Left ventricle myocardium inferior (tissue), 1 donor: ENCODE measurements at places on chromosomes 1 and 21.

DNA sequence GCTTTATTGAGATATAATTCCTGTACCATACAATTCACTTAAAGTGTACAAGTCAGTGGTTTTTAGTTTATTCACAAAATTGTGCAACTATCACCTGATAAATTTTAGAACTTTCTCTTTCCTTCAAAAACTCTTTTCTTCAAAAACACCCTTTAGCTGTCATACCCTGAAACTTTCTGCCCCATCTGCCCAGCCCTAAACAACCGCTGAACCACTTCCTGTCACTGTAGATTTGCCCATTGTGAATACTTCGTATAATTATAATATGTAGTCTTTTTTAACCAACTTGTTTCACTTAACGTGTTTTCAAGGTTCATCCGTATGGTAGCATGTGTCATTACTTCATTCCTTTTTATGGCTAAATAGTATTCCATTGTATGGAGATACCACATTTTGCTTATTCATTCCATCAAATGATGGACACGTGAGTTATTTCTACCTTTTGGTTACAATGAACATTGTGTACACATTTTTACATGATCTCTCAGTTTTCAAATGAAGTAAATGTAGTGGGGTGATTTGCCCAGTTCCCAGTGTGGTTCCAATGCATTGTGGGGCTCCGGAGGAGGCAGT, 37.9 kb downstream of the WNT4 start:
- no peak overlapping the region for H3K4me3 ChIP-seq
- H3K4me1 ChIP-seq: peaks cover 50% of the 10 kb centered on the region
- no peaks in the 10 kb centered on the region for H3K27me3 ChIP-seq
- DNase-seq: no peak
- H3K36me3 ChIP-seq: no peaks in the 10 kb centered on the region

DNA sequence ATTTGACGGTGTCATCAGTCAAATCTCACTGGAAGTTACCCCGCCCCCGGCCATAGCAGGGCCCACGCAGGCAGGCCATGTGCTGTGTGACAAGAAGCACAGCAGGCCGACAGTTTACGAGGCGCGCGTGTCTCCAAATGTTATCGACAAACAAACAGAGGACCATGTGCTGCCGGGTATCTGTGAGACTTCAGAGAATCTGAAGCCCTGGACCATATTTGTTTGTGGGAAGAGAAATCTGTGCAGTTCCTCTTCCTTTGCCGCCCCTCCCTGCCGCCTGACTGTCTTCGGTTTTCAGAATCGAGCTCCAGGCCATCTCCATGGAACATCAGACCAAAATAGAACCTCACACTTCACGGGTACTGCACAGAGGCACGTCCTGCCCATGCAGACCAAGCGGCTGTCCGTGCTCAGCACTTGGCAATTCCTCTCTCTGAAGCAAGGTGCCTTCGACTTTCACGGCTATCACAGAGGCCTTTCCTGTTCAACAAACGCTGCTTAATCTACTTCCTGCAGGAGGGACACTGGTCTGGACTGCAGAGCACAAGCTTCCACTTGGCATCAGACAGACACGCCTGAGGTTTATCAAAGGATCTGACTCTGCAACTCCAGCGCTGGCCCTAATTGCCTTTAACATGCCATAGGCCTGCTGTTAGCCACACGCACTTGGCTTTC, 135.7 kb upstream of the KRTAP19-8 start:
- no peaks in the 10 kb centered on the region for H3K27me3 ChIP-seq
- peak overlapping the region; percentile 58 for H3K27ac ChIP-seq
- peak overlapping the region; percentile 22 for H3K4me3 ChIP-seq
- peak; percentile 38 for DNase-seq

DNA sequence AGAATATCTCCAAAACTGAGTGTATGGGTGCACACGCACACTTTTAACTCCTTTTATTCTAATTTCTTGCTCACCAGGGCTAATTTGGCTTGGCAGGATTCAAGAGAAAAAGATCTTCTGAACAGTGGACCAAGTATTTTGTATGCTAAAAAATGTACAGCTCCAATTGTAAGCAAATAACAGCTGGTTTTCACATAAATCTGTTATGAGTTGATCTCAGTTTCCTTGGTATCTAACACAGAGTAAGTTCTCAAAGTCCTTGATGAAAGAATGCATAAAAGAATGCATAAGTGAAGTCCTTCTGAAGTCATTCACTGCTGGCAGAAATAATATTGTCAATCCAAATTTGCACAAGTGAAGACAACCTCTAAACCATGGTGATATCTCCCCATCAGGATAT, 213.0 kb downstream of the OMA1 start:
- no peaks in the 10 kb centered on the region for H3K4me1 ChIP-seq
- no peaks in the 10 kb centered on the region for H3K36me3 ChIP-seq
- no peak overlapping the region for H3K4me3 ChIP-seq
- no peak overlapping the region for H3K27ac ChIP-seq

DNA sequence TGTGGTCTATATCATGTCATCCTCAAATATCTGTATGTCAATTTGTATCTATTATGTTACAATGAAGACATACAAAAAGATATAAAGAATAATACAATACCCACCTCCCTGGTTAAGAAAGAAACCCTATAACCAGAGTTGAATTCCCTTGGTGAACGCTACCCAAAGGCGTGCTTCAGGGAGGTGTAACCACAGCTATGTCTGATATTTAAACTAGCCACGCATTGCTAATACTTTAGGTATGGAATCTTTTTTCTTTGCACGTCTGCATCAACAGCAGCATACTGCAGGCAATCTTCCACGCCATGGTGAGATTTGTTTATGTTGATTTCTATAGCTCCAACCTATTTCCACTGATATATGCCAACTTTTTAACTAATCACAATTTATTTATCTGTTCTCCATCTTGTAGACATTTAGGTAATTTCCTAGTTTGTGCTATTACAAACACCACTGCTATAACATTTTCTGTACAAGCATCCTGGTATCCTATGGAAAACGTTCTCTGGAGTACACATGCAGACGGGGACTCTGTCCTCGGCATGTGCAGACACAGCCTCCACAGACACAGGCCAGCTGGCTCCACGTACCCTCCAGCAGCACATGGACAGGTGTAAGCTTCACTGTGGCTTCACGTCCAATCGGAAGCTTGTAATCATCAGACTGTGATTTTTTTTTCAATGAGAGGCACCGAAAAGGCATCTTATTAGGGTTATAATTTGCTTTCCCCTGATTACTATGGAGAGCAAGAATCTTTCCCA, 58.5 kb downstream of the HSF2BP start:
- H3K4me3 ChIP-seq: no peak overlapping the region
- DNase-seq: no peak
- H3K4me1 ChIP-seq: peaks cover 16% of the 10 kb centered on the region
- H3K27me3 ChIP-seq: no peaks in the 10 kb centered on the region
- H3K36me3 ChIP-seq: no peaks in the 10 kb centered on the region

- peak overlapping the region; percentile 17 for H3K4me3 ChIP-seq
- DNase-seq: peak; percentile 29
- no peaks in the 10 kb centered on the region for H3K36me3 ChIP-seq
- H3K27ac ChIP-seq: peak overlapping the region; percentile 74
These were observed 13.4 kb downstream of the CFAP74 start for GRCh38 chr1:1990222-1990621.

DNA sequence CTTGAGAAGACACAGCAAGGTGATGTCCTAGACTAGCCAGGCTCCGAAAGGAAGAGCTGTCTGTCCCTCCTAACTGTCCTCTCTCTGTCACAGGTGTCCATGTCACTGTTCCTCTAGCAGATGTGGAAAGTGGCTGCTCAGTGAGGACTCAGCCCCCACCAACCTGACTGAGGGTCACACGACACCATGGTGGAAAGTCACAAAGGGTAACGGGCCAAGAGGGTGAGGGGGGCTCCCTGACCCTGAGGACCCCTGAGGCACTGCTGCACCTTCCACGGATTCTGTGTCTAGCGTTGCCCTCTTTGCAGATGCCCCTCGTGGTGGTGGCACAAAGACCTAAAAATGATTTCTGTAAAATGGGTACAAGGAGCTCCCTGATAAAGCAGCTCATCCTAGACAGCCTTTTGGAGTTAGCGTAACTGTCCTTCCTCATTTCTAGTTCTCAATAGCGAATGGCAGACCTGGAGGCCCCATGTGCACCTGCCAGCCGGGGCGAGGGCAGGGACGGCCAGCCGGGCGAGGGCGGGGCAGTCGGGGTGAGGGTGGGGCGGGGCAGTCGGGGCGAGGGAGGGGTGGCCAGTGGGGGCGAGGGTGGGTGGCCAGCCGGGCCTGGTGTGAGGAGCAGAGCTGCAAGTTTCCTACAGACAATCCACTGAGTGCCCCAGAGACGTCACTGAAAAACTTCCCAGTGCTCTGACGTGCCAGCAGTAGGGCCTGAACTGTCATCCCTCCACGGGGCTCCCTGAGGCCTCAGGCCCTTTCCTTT, 23.4 kb downstream of the POFUT2 start:
- DNase-seq: no peak
- peaks cover 54% of the 10 kb centered on the region for H3K36me3 ChIP-seq
- peaks cover 4% of the 10 kb centered on the region for H3K4me1 ChIP-seq
- no peak overlapping the region for H3K27ac ChIP-seq

GRCh38 chr1:201646411-201647022, 107.6 kb downstream of the NAV1 start:
- DNase-seq: no peak
- no peaks in the 10 kb centered on the region for H3K36me3 ChIP-seq
- peak overlapping the region; percentile 89 for H3K27ac ChIP-seq
- H3K27me3 ChIP-seq: no peaks in the 10 kb centered on the region
- H3K4me1 ChIP-seq: peaks cover 63% of the 10 kb centered on the region
- H3K4me3 ChIP-seq: peak overlapping the region; percentile 82

DNA sequence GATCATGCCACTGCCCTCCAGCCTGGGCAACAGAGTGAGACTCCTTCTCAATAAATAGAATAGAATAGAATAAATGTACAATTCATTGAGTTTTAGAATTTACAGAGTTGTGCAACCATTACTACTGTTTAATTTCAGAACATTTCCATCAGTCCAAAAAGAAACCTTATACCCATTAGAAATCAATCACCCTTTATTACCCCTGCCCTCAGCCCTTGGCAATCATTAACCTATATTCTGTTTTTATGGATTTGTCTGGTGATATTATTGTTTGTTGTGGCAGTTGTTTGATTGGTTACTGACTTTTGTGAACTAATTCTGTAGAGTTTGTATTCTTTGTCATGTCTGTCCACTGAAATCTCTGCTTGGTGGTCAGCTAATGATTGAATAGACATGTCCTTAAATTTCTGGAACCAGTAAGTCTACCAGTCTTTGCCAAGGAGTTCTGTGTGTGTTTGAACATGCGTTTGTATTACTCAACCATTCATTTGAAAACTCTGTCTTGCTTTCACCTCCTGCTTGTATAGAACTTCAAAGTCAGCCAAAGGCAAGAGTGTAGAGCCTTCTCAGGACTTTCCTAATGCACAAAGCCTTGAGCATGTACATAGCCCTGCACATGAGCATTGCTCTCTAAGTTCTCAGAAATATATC, 208.8 kb downstream of the GPR52 start:
- H3K36me3 ChIP-seq: no peaks in the 10 kb centered on the region
- H3K4me3 ChIP-seq: no peak overlapping the region
- no peak overlapping the region for H3K27ac ChIP-seq
- no peaks in the 10 kb centered on the region for H3K27me3 ChIP-seq
- peaks cover 38% of the 10 kb centered on the region for H3K4me1 ChIP-seq

GRCh38 chr1:246181241-246181640, 325.8 kb downstream of the SMYD3 start:
- no peak overlapping the region for H3K27ac ChIP-seq
- no peak overlapping the region for H3K4me3 ChIP-seq
- peaks cover 20% of the 10 kb centered on the region for H3K4me1 ChIP-seq
- no peaks in the 10 kb centered on the region for H3K36me3 ChIP-seq

GRCh38 chr21:42003051-42003461, 7.1 kb downstream of the ZBTB21 start:
- no peak overlapping the region for H3K4me3 ChIP-seq
- peaks cover 8% of the 10 kb centered on the region for H3K4me1 ChIP-seq
- H3K27ac ChIP-seq: no peak overlapping the region
- peaks cover 20% of the 10 kb centered on the region for H3K36me3 ChIP-seq
- no peaks in the 10 kb centered on the region for H3K27me3 ChIP-seq

- no peaks in the 10 kb centered on the region for H3K27me3 ChIP-seq
- H3K36me3 ChIP-seq: no peaks in the 10 kb centered on the region
- no peak overlapping the region for H3K27ac ChIP-seq
- DNase-seq: no peak
These were observed 114.6 kb upstream of the ATP1B1 start for GRCh38 chr1:168991667-168992475.

DNA sequence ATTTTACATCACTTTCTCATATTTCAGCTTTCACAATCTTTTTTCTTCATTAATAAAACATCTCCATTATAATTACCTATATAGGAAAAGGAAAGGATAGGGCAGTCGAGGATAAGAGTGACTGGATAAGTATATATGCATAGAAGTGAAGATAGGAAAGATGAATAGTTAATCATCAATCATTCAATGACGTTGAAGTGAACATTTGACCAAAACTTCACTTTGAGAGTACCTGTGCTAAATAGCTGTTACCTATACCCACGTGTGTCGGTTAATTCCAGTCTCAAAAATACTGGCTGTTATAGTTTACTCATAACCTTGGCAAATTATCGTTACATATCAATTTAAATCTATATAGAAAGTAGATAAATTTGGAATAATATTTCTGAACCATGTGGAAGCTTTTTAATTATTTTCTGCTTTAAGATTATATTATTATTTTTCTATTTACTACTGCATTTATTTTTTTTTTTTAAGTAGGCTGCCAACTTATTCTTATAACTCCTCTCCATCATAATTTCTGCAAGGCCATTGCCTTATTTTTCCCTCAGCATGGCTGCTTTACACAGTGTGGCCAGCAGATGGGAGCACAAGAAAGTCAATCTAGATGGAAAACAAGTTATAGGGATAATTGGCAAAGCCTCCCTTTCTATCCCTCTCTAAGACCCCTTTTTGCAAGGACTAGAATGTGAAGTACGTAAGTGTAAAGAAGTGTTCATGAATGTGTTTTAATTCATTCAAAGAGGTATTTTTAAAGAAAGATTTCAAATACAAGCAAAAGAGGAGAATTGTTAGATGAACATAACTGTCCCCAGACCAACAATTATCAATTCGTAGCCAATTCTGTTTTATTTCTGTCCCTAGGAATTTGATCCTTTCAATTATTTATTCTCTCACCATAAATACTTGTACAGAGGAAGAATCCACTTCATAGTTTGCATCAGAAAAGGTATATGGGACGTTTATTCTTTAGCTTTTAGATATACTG, 290.4 kb downstream of the KCNT2 start:
- H3K27me3 ChIP-seq: no peaks in the 10 kb centered on the region
- no peak overlapping the region for H3K4me3 ChIP-seq
- no peak overlapping the region for H3K27ac ChIP-seq
- no peaks in the 10 kb centered on the region for H3K36me3 ChIP-seq
- H3K4me1 ChIP-seq: no peaks in the 10 kb centered on the region

DNA sequence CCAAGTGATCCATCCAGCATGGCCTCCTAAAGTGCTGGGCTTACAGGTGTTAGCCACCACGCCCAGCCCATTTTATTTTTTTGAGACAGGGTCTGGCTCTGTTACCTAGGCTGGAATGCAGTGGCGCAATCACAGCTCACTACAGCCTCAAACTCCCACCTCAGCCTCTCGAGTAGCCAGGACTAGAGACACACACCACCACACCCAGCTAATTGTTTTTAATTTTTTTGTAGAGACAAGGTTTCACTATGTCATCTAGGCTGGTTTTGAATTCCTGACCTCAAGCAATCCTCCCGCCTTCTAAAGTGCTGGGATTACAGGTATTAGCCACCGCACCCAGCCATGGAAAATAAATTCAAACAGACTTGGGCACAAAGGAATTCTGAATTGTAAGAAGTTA, 31.9 kb downstream of the PUM1 start:
- peaks cover 85% of the 10 kb centered on the region for H3K4me1 ChIP-seq
- no peak overlapping the region for H3K4me3 ChIP-seq
- no peaks in the 10 kb centered on the region for H3K36me3 ChIP-seq
- no peak for DNase-seq

- H3K27me3 ChIP-seq: no peaks in the 10 kb centered on the region
- no peak for DNase-seq
- H3K27ac ChIP-seq: no peak overlapping the region
- no peaks in the 10 kb centered on the region for H3K36me3 ChIP-seq
- no peak overlapping the region for H3K4me3 ChIP-seq
These were observed 13.0 kb upstream of the PLPPR5 start for GRCh38 chr1:99017655-99018054.
